Stimulated activated CD4-positive, alpha-beta T cell treated with anti-CD3 and anti-CD28 coated beads, Interleukin-4, amount 100 ng/mL, for 4 hours (primary cell): ENCODE measurements at places on chromosomes 6 and 20.

DNA sequence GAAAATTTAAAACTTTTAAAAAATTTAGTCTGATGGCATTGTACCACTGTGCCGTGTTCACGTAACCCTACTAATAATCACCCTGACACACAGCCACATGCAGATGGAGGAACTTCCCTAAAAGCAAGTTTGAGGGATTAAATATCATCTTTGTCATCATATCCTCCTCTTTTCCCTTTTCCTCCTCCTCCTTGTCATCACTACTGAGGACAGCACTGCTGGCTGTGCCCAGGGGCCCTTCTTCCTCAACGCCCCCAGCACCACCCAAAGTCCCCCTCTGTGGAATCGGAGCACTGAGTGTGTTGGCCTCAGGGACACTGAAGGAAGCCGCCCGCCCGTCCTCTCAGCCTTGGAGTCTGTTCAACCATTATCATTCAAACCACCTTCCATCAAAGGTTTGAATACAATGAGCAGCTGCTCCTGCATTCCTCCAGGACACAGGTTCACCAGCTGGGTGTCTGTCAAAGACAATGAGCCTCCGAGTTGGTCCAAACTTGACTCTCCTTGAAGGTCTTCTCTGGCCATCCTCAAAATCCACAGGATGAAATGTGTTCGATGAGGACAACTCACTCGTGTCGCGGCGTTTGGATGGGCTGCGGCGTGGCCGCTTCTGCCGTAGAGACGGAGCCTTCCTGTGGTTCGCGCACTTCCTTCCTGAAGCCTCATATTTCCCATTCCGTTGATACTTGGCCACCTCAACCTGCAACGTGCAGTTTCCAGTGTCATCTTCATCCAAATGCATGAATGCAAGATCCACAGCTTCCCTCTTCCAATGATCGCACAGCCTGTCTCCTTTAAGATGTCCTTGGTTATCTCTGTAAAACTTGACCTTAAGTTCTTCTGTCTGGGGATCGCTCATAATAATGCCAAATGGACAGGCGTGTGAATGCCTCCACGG lies 23.3 kb downstream of the NQO2 start:
- DNase-seq = peak; percentile 36

DNA sequence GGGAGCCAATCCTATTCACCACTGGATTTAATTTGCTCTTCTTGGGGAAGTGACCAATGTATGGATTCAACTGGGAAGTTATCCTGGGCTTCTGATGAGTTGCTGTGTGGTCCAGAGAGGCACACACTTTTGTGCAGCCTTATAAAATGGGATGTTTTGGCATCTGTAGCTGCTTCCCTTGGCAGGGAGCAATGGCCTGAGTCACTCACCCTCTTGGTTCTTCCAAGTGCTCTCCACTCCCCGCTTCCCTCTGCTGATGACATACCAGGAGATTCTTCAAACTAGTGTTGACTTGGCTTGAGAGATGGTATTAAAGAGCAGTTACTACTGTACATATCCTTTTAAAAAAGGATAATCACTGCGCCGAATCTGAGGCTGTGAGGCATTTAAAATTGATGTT lies 105.8 kb downstream of the JARID2 start:
- DNase-seq = no peak

- no peak for DNase-seq
Measured at GRCh38 chr6:168411793-168412192, 29.2 kb upstream of the SMOC2 start.

- no peak for DNase-seq
Measured at GRCh38 chr20:36391456-36391855, 85.3 kb downstream of the DLGAP4 start.

- DNase-seq = peak; percentile 66
Measured at GRCh38 chr6:151323791-151324487, 67.4 kb downstream of the ZBTB2 start.
